Chondrocyte (in vitro differentiated cells): ENCODE measurements at places on chromosomes 1 and 21. TPM values are rescaled to one million over a fixed set of nuclear protein-coding genes. Genes with fewer than 3 reads are reported as not detected.

DNA sequence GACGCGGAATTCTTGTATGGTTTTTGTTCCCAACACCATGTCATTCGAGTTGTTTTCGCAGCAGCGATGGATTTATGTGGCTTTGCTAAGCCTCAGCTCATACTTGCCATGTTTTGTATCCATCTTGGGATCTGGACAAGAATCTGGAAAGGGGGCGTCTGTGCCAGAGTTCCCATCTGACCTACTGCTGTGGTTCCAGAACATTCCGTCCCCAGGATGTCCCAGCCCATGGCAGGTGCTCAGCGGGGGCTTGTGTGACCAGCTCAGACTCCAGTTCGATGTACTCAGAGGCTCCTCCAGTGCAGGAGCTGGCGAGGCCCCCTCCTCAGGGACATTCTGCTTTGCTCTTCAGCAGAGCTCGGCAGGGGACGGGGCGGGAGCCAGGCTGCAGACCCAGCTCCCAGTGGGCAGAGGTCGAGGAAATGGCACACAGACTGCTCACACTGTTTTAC, 24.0 kb upstream of the ADARB1 start:
- DNase-seq: peak; percentile 93

- DNase-seq: no peak
Observed at GRCh38 chr1:41639332-41639936, 155.0 kb upstream of the EDN2 start.

DNA sequence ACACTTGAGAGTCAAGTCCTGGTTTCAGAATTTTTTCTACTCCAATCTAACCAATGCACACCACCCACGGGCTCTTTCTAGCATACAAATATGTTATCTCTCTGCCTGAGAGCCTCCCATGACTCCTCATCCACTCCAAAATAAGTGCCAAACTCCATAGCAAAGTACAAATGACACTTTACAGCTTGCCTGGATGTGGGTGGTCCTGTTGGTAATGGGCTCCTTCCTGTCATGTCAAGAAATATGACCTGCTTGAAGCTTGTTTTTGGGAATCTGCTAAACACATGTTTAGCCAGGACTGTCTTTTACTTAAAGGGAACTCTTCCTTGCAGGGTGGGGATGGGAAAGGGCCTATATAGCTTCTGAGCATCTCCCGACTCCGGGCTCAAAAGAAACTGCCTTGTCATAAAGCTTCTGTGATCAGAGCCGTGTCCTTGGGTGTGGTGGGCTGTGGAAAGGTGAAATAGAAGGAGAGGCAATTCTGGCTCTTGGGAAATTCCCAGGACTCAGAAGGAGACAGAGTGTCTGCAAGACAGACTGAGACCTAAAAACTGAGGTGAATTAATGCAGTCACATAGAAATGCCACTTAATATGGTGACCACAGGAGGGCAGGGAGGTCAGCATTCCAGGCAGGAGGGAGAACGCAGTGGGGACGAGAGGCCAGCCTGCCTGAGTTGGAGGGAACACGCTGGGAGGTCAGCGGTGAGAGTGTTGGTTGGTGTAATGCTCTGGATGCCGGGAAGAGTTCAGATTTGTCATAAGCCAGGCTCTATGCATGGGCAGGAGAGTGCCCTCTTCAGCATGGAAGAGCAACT, 6.1 kb upstream of the IGFN1 start:
- DNase-seq: no peak

DNA sequence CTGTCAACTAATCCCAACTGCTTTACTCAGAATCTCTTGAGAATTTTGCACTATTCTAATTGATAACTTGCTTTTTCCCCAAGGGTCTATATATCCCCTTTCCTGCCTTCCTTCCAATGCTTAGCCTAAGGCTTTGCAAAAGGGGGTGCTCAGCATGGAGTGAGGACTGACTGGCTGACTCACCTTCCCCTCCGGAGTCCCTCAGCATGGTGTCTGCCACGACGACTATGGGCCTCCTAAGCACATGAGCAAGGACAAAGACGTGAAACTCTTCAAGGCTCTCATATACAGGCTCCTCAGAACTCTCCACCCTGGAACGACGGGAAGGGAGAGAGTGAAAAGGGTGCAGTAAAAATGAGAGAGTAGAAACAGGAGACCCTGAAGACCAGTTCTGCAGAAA, 13.2 kb upstream of the MTMR11 start:
- DNase-seq: no peak

DAB1 gene
- 0.12 TPM in 1 of 3 replicates, not detected in the others for total RNA-seq

RGS13 gene
- total RNA-seq: not detected in 3 replicates

SMCP gene
- total RNA-seq: not detected in 3 replicates

- DNase-seq: no peak
Observed at GRCh38 chr1:84247425-84248220, 53.9 kb upstream of the SAMD13 start.

NHLH2 gene
- not detected in 3 replicates for total RNA-seq

DNA sequence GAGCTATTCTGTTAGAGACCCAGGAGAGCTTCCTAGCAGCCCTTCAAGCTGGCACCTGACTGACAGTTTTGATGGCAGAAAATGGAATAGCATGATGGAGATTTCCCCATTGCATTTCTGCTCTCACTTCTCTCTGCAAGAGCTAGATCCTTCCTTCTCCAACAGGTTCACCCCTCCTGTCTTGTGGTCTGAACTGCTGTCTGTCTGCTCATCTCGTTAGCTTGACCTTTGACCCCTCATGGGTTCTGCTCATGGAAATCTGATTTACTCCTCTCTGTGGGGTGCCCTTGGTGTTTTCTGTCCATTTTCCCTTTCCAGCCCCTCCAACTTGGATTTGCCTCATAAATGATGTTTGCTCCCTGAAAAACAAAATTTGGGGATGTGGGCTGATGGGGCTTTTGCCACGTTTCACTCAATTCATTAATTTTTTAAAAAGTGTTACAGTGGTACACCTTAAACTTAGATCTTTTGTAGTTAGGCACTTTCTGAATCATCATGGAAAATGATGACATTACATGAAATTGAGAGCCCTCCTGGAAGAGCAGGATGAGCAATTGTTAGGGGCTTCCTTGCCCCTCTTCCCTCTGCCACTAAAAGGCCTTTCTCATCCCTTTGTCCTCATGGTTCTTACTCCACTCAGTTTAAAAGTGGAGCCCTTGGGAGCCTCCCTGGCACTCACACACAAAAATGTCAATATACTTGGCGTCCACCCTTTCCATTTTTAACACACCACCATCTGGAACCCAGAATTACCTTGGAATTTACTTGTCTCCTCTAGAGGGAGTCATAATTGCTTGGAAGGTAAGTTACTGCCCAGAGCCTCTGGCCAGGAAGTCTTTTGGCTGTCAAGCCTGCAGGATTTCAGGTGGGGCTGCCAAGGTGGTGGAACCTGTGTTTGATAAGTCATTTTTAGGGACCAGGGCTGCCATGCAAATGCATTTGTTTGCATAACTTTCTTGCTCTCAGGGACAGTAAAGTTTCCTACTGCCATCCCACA, 31.9 kb upstream of the IL19 start:
- no peak for DNase-seq
